ENCODE measurements at places on chromosomes 2 and 18. TPM values are rescaled to one million over a fixed set of nuclear protein-coding genes. Genes with fewer than 3 reads are reported as not detected.

Gene TEX51
- total RNA-seq: not detected

DNA sequence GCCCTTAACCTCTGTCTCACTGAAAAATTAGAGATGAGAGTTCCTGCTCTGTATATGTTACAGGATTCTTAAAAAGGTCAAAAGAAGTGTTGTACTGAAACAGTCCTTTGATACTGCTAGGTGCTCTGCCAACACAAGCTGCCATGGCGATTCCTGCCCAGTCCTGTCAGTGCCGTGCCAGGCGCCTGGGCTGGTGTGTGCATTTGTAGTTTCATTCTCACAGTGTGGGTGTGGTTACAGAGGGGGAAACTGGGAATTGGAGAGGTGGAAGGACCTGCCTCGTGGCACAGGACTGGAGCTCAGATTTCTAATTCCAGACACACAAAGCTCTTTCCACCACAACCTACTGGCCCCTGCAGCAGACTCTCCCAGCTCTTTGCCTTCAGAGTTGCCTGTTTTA lies 122.3 kb upstream of the RAB6C start:
- DNase-seq: no peak

- DNase-seq: no peak
Measured at GRCh38 chr2:43898134-43898837, 59.5 kb downstream of the ABCG8 start.

DNA sequence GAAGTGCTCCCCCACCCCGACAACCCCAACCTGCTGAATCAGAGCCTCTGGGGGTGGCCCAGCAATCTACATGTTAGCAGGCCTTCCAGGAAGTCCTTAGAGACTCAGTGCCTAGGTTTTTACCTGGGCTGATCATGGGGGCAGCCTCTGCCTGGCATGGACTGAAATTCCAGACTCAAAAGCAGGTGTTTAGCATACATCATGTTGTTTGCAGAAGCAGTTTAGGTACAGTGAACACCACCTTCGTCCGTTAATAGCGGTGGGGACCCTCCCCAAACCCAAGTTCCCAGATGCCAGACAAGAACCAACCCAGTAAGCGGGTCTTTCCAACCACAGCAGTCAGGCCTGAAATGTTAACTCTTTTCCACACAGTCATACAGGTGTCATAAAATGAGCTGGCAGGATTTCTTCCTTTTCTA lies 26.4 kb upstream of the GALR1 start:
- DNase-seq: no peak

Gene RMDN2
- 2.8 TPM for total RNA-seq

GRCh38 chr2:60883896-60884295 lies 2.5 kb downstream of the REL start:
- no peak for DNase-seq

Gene TMEM169
- total RNA-seq: 2.9 TPM

Gene HOXD11
- 17.5 TPM for total RNA-seq

GRCh38 chr18:42113529-42114191 lies 158.6 kb downstream of the PIK3C3 start:
- no peak for DNase-seq
